ENCODE measurements at places on chromosomes 2 and 18.

DNA sequence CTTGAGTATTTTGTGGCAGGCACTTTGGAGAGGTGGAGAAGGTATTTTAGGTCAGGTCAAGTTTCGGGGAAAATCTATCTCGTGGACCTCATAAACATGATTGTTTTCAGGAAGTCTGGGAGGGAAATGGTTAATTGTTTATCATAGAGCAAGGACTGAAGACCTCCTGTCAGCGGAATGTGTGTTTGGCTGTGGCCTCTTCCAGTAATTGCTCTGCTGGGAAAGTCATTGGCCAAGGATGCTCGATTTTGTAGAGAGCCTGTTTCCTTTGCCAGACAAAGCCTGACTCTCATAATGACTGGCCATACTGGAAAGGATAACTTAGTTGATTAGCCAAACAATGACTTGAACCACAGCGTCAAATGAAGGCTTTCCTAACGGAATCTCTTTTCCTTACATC, 30.0 kb downstream of the IL1R2 start:
- peak; percentile 80 for DNase-seq

GRCh38 chr2:46014911-46015654, 282.1 kb upstream of the EPAS1 start:
- peak; percentile 71 for DNase-seq

DNA sequence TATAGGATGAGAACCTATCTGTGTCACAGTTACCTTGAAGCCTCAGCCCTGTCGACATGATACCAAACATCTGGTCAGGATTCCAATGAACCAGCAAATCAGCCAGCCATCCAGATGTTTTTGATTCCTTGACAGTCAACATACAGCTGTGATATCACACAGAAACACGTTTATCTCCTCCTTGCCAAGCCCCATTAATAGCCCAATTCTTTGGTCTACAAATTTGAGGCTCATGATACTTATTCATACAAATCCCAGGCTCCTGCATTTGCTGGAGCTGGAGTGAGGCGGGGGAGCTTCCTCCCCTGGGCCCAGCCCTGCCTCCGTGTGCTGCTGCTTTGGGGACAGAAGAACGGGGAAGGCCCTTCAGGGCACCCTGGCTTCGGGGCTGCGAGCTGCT, 611.6 kb upstream of the SALL3 start:
- DNase-seq = peak; percentile 72

GRCh38 chr2:70448041-70448440, 105.6 kb downstream of the TGFA start:
- DNase-seq = no peak

- DNase-seq = no peak
Observed at GRCh38 chr2:232210306-232210705, 168.2 kb upstream of the ALPP start.

GRCh38 chr2:36413218-36413617, 57.6 kb downstream of the CRIM1 start:
- peak; percentile 90 for DNase-seq

DNA sequence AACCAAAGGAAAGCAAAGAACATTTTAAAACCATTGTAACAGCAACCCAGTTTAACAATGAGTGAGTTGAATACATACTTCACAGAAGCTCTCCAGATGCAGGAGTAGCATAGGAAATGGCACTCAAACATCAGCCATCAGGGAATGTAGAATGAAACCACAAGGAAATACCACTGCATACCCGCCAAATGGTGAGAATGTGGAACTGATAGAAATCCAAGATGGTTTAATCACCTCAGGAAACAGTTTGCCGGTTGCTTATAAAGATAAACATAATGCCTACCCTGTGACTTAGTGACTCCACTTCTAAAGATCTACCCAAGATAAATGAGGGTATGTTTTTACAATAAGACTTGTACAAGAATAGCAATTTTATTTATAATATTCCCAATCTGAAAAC, 132.0 kb downstream of the GALNT1 start:
- no peak for DNase-seq

DNA sequence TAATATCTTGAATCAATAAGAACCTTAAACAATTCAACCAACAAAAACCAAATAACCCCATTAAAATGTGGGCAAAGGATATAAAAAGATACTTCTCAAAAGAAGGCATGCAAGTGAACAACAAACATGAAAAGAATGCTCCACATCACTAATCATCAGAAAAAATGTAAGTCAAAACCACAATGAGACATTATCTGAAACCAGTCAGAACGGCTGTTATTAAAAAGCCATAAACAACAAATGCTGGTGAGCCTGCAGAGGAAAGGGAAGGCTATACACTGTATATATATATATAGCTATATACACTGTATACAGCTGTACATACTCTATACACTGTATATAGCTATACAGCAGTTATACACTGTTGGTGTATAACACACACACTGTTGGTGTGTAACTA, 47.8 kb upstream of the GALNT13 start:
- no peak for DNase-seq

- no peak for DNase-seq
Observed at GRCh38 chr18:61831071-61831470, 61.7 kb downstream of the RNF152 start.

Measured in lung (tissue), 17 donors.